ENCODE measurements at places on chromosomes 2 and 18.

- no peak for DNase-seq
These were observed at the start of gene NEUROD1 for GRCh38 chr2:181680055-181680936. NEUROD1 (minus strand) TSS chr2:181680517; CDS start chr2:181678860, 1,657 bp downstream.

GRCh38 chr18:73419531-73419930 lies 551.7 kb upstream of the NETO1 start:
- no peak for DNase-seq

- no peak for DNase-seq
These were observed 535.2 kb downstream of the TDRD15 start for GRCh38 chr2:21658907-21659477.

GRCh38 chr18:10062302-10063300 lies 148.8 kb downstream of the VAPA start:
- DNase-seq, result peak; percentile 56

DNA sequence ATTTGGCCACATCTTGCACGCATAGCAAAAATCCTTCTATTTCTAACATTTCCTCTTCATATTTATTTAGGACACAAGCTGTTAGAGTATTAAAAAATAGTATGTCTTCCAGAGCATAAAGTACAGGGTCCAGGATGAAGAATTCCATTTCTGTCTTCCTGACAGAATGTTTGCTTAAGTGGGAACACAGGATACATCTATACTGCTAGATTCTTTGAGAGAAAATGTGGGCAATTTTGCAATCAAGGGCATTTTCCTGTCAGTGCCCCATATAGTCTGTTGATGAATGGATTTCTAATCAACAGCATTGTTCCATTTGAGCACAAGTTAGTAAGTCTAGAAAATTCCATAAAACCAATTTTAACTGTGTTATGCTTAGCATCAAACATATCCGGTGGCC lies 409.9 kb downstream of the CPS1 start:
- DNase-seq, result no peak

DNA sequence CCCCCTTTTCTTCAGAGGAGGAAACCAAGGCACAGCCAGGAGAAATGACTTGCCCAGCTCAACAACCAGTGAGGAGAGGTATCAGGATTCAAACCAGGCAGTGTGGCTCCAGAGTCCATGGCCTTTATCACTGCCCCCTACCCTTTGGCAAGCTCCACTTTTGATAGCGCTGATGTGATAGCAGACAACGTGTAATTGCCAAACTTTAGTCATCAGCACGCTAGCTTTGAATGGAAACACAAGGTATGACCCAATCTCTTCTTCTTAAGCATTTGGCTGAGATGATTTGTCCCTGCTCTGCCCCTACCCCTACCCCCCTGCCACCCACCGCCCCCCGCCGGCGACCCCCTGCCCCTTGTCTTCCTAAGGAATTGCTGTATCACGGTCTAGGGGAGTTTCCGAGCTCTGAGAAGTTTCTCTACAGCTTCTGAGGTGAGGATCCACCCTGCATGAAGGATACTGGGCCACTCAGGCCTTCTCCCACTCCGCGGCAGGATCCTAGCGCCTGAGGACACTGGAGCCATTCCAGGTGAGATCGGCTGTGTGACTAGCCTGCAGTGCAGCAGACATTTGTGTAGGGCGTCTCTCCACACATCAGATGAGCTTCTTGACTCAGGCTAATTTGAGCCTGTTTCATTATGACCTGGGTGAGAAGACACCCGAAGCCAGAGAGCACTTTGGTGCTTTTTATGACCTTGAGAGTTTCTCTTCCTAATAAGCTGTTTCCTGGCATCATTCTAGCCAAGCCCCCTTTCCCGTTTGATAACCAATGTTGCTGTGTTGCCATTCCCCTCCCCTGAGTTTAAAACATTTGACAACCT lies 75.1 kb upstream of the MAP4K4 start:
- DNase-seq, result no peak

DNA sequence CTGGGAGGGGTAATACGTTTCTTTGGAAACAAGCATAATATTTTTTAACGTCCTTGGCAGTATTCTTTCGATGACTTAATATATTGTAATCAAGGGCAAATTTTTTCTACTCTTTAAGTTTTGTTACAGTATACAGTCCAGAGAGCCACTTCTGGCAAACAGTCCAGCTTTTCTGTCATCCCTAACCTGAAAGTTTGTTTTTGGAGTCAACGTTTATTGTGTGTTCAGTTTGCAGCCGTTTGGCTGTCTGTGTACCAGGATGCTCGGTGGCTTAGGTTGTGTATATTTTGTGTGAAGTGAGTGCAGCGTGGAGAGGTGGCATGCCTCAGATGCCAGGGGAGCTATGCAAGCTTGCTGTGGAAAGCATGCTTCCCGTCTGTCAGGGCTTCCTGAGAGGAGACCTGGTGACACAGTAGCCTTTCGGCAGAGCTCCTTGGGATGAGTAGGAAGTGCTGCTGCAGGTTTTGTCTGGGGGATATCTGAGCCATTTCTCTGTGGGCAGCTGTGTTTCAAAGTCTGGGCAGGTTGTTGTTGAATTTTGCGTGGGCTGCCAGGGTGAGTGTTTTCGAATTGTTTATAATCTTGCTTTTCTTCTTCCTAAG lies 14.7 kb downstream of the MAP3K20 start:
- DNase-seq, result peak; percentile 74

GRCh38 chr2:24885221-24886125 lies 34.6 kb downstream of the ADCY3 start:
- DNase-seq, result no peak

DNA sequence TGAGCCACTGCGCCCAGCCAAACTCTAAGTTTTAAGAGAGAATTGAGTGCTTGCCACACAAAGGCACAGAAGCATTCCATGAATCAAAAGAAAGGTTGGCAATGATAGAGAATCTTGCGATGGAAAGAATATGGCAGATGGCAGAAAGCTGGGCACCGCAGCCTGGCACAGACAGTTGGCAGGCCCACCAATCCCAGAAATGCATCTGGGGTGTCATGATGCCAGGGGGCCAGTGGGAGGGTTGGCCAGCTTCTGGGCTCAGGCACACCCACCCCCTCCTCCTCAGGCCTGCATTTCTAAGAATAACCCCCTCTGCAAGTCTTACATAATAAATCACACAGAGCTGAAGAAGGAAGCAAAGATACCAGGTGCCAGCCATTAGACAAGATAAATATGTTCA lies 19.6 kb downstream of the ZNF2 start:
- DNase-seq, result no peak

DNA sequence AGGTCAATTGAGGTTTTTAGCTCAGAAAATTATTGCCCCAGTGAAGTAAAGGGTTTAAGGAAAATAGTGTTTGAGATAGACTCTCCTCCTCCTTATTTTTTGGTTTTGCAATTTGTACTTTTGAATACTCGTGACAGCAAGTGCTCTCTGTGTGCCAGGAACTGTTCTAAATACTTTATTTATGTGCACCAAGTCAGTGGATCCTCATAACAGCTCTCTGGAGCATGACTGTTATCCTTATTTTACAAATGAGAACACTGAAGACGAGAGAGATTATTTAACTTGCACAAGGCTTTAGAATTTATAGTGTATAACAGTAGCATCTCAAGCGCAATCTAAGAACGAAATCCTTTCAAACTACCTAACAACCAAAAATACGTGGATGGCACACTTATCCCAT lies 24.7 kb downstream of the BABAM2 start:
- DNase-seq, result peak; percentile 56

DNA sequence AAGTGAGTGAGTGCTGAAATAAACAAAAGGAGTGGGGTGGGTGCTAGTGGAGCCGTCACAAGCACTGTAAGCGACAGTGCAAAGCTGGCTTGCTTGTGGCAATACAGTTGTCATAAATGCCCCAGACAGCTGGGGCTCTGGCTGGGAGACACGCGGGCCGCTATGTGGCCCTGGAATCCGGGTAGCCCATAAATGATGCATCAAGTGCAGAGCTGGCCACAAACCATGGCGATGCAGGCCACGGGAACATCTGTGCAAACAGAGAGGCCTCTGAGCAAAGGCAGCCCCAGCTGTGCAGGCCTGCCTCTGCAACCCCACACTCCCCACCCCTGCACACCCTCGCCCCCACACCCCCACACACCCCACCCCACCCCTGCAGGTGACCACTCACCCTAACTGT lies 349.2 kb upstream of the ID2 start:
- DNase-seq, result no peak

DNA sequence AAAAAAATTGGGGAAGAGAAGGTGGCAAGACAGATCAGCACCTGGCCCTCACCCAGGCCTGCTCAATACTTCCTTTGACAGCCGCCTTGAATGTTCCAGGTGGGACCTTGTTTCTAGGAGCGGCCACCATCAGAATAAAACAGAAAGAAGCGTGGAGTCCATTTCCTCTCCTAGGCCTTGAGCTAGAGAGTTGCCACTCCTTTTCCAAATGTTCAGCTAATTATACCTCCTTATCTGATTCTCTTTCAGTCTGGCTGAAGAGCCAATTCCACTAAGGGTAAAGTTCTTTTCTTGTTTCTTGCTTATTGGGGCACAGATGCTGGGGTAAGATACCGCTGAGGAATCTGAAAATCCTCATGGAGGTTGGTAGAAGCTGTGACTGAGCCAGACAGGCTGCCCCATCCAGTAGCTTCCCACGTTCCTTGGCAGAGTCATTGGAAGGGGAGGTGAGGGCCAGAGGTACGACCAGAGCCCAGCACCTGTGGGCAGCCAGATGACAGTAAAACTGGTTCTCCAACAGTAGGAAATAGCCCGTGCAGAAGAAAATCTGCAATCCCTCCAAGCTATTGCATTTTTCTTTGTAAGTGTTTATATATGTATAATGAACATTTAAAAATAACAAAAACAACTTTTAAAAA lies 51.5 kb downstream of the PLB1 start:
- no peak for DNase-seq

GRCh38 chr2:70959271-70959761 lies 19.1 kb upstream of the ANKRD53 start:
- DNase-seq, result no peak

GRCh38 chr2:105409717-105410116 lies 10.9 kb upstream of the FHL2 start:
- peak; percentile 98 for DNase-seq

DNA sequence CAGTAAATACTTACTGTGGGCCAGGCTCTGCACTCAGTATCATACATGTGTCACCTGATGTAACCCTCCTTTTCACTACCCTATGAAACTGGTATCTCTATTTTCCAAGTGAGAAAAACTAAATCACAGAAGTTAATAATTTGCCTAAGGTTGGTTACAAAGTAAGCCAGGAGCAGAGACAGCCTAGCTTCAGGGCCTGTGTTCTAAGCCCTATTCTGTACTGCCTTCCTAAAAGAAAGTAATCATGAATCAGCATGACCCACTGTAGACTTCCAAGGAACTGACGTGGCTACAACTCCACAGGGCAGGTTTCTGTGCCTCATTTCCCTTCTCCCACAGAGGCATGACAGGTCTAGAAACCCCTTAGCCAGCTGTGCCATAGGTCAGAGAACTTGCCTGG lies 14.3 kb downstream of the ZNF142 start:
- peak; percentile 36 for DNase-seq

DNA sequence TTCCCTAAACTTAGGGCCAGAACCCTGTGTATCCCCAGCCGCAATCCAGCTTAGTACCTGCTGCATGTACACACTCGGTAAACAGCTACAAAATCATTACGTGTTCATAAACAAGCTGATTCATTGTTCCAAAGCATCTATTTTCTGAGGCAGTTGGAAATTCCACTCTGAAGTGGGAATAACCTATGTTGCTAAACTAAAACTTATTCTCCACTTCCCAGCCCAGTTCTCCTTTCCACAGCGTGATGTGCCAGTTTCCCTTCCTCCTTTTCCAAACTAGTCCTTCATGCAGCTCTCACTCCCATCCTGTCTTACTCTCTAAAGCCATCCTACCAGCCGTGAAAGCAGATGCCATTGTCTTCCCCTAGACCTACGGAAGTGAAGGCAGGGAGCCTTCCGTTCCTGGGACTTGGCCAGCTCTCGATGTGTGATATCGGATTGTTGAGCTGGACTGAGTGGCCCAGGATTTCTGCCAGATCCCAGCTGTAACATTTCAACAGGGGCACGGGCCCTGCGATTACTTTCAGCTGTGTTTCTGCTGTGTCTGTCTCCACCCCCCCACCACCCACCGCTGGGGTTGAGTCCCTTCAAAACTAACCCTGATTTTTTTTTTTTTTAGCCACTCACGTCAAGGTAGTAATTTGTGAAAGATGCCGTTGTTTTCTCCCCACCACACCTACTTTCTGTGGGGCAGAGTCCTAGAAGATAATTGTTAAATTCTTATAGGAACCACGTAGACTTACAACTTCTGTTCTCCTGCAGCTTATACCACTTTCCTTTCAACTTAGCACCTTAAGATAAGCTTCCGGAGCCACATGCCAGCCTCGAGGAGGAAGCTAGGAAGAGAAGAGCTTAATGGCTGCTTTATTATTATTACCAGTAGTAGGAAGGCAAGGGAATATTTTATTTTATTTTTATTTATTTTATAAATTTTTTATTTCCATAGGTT lies 100.9 kb downstream of the CRIM1 start:
- peak; percentile 73 for DNase-seq

- DNase-seq, result peak; percentile 78
These were observed 51.0 kb upstream of the CYP26B1 start for GRCh38 chr2:72198532-72199241.

GRCh38 chr18:49371786-49372185 lies 88.7 kb downstream of the DYM start:
- peak; percentile 70 for DNase-seq

GRCh38 chr2:174449033-174449432 lies 37.8 kb downstream of the GPR155 start:
- DNase-seq, result no peak

DNA sequence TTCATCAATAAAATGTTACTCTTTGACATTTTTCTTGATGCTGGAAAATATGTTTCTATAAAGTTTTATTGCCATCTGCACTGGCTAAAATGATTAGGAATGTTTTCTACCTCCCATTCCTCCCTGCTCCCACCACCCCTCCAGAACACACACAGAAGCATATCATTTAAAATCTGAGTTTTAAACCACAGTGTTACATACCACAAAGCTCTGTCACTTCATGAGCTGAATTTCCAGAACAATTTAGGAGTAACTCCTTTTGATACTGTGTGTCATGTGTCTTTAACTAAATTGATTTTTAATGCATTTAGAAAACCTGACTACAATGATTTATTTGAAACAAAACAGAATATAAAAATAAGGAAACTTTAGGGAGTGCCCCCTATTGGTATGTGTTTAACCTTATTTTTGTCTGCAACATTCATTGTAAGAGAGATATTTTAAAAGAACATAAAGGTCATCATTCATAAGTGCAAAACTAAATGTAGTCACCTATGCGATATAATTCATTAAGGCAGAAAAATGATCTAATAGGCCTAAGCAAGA lies 52.0 kb downstream of the FEZ2 start:
- no peak for DNase-seq

GRCh38 chr18:10378688-10379420 lies 75.6 kb upstream of the APCDD1 start:
- peak; percentile 70 for DNase-seq

- DNase-seq, result peak; percentile 4
These were observed 126.2 kb upstream of the LGALSL start for GRCh38 chr2:64327510-64328414.

- DNase-seq, result no peak
These were observed 643.1 kb upstream of the LRRTM1 start for GRCh38 chr2:80947601-80948130.

- peak; percentile 36 for DNase-seq
These were observed 46.3 kb downstream of the ITSN2 start for GRCh38 chr2:24313744-24314632.

All from AG10803 (cell line).